ENCODE measurements at places on chromosomes 16 and 17.

- DNase-seq: no peak
These were observed 5.1 kb downstream of the BAHCC1 start for GRCh38 chr17:81400154-81400977.

DNA sequence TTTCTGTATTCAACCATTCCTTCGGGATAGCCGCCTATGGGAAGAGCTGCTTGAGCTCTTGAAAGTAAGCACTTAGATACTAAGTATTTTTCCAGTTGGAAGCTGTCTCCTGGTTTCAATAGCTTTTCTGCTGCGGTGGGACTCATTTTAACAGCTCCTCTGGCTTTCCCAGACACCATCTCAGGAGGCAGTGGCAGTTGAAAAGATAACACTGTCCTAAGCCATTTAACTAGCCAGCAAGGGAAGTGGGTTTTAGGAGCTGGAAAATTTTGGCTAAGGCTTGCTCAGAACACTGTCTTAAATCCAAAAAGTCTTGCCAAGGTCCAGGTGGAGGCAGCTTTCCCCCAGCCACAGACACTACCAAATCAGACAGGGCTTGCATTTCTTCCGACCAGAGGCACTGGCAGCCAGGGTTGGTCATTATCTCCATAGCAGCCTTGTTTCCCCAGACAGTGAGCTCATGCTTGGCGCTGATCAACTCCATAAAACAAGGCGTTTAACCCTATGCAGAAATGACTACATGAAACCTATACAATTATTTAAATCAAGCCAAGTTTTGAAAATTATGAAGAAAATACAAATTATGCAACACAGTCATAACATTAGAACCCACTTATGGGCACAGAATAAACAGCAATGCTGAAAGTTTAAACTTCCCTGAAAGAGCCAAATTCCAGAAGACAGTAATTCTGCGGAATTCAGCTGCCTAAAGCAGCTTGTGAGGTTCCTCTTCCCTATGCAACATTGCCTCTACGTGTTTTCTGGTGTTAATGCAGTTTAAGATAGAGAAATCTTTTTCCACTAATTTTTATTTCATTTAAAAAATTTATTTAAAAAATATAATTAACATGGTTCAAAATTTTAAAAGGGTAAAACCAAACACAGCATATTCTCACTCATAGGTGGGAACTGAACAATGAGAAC, 25.0 kb downstream of the GABARAPL2 start:
- DNase-seq: peak; percentile 63

DNA sequence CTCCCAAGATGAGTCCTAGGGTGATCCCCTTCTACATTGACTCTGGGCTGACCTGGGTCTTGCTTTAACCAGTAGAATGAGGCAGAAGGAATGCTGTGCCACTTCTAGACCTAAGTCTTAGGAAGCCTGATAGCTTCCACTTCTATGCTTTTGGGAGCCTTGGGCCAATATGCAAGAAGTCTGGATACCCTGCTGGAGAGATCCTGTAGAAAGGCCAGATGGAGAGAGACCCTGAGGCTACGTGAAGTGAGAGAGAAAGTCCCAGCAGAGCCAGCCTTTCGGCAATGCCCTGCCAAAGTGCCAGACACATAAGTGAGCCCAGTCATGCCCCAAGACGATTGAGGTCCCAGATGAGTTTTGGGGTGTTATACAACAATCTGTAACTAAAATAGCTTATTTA, 1.7 kb downstream of the KRT222 start:
- DNase-seq: no peak

DNA sequence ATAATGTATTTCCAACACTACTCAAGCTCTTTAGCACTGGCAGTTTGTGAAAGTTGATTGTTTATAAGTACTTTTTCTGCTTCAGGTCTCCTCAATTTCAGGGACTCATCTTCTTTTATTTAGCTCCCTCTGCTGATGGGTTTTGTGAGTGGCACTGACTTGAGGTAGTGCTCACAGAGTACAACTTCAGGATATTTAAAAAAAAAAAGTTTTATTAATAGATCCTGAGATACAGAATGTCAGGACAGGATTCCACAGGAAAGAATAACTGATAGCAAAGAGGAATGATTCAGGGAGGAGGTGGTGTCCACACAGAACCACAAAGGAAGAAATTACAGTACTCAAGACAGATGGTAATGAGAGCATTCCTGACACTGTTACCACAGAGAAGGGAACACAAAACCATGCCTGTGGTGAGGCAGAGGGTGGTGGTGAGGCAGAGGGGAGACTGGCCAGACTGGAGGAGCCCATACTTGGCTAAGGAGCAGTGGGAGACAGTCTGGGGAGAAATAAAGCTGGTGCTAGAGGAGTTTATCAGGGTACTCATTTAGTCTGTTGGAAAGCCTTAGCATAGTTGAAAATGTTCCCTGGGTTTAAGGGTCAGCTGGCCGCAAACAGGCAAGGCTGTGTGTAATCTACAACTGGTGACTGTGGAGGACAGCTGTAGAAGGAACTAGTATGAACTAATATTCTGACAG, 63.7 kb downstream of the SPAG9 start:
- DNase-seq: peak; percentile 53

GRCh38 chr17:20189979-20190378, 180.8 kb downstream of the SPECC1 start:
- DNase-seq: no peak

GRCh38 chr17:39416141-39416540, 14.7 kb upstream of the FBXL20 start:
- DNase-seq: no peak

GRCh38 chr17:72382971-72383722, 262.3 kb downstream of the SOX9 start:
- DNase-seq: no peak

GRCh38 chr16:57532266-57532625, 4.1 kb downstream of the CCDC102A start:
- DNase-seq: no peak

DNA sequence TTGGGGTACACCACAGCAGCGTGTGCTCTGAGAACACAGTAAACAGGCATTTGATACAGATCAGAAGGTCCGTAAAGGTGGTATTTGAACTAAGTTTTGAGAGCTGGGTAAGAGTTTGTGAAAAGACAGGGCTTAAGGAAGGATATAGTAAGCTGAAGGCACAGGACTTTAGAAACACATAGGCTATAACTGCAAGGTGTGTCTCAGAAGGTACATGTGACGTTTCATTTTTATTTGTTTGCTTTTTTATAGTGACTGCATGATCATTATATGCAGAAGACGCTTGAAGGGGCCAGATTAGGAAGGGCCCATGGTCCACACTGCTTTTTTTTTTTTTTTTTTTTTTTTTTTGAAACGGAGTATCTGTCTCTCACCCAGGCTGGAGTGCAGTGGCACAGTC, 644.6 kb downstream of the WWOX start:
- no peak for DNase-seq

GRCh38 chr17:66200685-66201092, 8.8 kb upstream of the CEP112 start:
- peak; percentile 77 for DNase-seq

- peak; percentile 61 for DNase-seq
These were observed 179.6 kb upstream of the TNRC6C start for GRCh38 chr17:77778636-77779489.

- DNase-seq: no peak
These were observed 856.1 kb downstream of the CDH11 start for GRCh38 chr16:64265756-64266155.

GRCh38 chr17:52233176-52233575, 74.7 kb upstream of the CA10 start:
- no peak for DNase-seq

DNA sequence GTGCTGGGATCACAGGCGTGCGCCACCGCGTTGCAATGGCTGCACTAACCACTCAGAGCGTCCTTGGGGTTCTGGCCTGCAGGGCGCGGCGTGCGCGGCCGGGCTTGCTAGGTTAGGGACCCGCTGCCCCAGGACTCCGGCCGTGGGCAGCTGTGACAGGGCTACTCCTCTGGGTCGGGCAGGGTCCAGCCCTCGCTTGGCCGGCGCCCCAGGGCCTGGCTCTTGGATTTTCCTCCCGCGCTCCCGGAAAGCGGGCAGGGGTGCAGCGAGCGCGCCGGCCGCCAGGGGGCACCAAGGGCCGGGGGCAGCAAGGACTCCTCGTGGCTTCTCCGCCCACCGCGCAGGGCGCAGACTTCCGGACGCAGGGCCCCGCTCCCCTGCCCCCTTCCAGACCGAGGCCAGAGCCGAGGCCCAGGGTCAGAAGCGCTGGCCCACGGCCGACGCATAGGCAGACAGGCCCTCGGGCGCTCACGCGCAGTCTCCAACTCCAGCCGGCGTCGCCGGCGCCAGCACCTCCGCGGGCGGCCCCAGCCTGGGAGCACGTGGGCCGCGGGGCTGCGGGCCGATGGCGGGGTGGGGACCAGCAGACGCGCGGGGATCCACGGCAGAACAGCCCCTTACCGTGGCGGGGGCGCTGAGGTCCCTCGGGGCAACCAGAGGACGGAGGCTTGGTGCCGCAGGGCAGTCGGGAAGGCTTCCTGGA, 355 bp downstream of the TLE7 start:
- DNase-seq: no peak

DNA sequence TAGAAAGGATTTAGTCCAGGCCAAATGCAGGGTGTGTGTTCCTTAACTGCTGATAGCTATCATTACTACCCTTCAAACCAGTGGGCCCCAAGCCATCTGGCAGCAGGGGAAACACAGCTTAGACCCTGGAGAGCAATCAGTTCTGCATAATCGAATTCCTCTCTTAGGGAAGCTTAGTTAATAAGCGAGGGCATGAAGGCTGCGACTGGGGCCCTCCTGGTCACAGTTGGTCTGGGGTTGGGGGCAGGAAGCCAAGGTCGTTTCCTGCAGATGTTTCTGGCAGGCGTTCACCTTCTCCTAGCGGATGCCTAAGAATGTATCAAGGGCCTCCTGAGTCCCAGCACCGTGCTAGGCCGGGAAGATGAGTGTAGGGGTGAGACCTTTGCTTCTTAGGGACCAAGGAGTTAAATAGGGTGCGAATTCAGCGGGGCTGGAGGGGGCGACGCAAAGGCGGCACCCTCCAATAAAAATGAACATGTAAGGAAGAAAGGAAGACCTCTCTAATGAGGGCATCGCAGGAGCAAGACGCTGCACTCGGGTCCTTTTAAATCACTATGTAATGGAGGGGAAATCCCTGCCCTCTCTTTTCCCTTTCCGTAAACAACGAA, 16.5 kb upstream of the EEF2K start:
- no peak for DNase-seq

- no peak for DNase-seq
These were observed 7.1 kb downstream of the COPZ2 start for GRCh38 chr17:48030531-48030930.

- no peak for DNase-seq
These were observed 906 bp upstream of the CARMIL2 start for GRCh38 chr16:67644038-67644437.

- DNase-seq: no peak
These were observed 33.1 kb downstream of the PLD6 start for GRCh38 chr17:17172990-17173389.

GRCh38 chr16:21175397-21175796, 16.9 kb downstream of the LDAF1 start:
- DNase-seq: no peak

- DNase-seq: no peak
These were observed 4.6 kb upstream of the LYZL6 start for GRCh38 chr17:35948092-35948491.

DNA sequence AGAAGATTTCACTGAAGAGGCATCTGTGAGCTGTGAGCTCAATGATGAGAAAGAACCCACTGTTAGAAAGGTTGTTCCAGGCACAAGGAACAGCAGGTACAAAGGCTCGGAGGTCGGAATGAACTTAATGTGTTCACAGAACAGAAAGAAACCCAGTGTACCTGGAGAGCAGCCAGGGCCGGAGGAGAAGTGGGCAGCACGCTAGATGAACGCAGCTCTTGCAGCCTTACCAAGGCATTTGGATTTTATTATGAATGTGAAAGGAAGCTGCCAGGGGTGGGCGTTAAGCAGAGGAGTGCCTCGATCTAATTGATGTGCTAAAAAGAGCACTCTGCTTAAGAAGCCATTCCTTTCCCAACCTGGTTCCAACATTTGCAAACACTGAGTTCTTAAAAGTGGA, 19.0 kb downstream of the EEF2K start:
- DNase-seq: no peak

DNA sequence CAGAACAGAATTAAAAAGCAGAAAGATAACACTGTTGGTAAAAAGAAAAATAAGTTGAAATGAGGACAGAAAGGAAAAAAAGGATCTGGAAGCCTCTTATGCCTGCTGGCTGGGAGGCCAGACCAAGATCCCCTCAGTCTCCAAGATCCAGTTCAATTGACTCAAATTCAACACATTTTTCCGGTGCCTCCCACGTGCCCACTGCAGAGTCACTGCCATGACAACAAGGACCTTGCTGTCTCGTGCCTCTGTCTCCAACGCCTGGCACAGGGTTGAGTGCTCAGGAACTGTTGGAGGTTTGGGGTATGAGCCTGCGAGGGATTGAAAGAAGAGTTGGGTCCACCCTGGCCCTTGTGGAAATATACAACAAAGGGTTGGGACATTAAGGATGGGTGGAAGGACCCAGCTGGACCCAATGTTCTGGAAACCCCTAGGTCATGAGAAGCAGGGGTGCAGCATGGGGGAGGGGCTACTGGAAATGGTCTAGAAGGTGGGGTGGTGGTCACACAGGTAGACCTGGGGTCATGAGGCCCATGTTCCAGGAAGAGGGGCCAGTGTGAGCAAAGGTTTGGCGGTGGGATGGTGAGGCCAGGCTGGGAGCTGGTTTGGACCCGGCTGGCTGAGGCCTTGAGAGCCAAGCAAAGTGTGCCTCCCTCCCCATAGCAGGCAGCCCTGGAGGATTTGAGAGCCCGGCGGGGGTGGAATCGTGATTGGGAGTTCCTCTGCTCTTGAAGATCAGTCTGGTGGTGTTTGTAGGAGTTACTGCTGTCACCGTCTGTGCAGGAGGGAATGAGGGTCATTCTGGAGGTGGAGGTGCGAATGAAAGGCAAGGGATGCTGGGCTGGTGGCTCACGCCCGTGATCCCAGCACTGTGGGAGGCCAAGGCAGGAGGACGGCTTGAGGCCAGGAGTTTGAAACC, 1.3 kb downstream of the IL34 start:
- DNase-seq: no peak

- DNase-seq: no peak
These were observed 52.1 kb upstream of the MYOCD start for GRCh38 chr17:12613566-12613965.

Data from NCI-H2081 (cell line).